Activated naive CD4-positive, alpha-beta T cell treated with Interleukin-2 at 50 U/mL for 16 hours (primary cell): ENCODE measurements at places on chromosomes 2 and 18.

- no peak for DNase-seq
These were observed 44.3 kb downstream of the CACNB4 start for GRCh38 chr2:152054593-152054992.

- no peak for DNase-seq
These were observed 179.4 kb downstream of the DOK6 start for GRCh38 chr18:69580107-69580506.

GRCh38 chr18:56161566-56162260 is 476.7 kb downstream of the TXNL1 start:
- no peak for DNase-seq

GRCh38 chr18:56296381-56296780 is 342.0 kb downstream of the TXNL1 start:
- no peak for DNase-seq

- DNase-seq, result no peak
These were observed at the start of gene B3GNT7 for GRCh38 chr2:231395188-231396057. B3GNT7 (plus strand) TSS chr2:231395710; CDS start chr2:231395804, 94 bp downstream.

- no peak for DNase-seq
These were observed 42.6 kb downstream of the RALBP1 start for GRCh38 chr18:9517869-9518268.

GRCh38 chr2:176872406-176872805 is 340.2 kb upstream of the HNRNPA3 start:
- DNase-seq, result no peak

GRCh38 chr2:516944-517343 is 160.3 kb downstream of the TMEM18 start:
- no peak for DNase-seq

GRCh38 chr18:9365406-9365805 is 30.8 kb downstream of the TWSG1 start:
- no peak for DNase-seq

- no peak for DNase-seq
These were observed 16.4 kb upstream of the KCNG3 start for GRCh38 chr2:42510191-42510590.

- no peak for DNase-seq
These were observed 37.0 kb upstream of the CLASP1 start for GRCh38 chr2:121686218-121686617.

DNA sequence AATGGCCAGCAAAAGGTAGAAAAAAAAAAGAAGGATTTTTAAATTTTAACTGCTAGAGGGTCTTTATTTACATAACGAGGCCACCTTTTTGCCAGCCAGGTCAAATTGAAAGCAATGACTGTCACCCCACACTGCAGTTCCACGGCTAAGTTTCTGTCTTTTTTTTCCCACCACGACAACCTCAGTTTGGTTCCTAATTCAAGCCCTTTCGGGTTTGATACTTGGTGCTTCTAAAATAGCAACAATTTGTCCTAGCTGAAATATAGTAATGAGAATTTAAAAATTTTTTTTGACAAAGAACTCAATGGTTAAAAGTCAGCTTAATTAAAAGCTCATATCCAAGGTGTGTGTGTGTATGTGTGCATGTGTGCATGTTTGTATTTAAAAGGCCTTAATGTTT is 16.4 kb upstream of the NMS start:
- no peak for DNase-seq

DNA sequence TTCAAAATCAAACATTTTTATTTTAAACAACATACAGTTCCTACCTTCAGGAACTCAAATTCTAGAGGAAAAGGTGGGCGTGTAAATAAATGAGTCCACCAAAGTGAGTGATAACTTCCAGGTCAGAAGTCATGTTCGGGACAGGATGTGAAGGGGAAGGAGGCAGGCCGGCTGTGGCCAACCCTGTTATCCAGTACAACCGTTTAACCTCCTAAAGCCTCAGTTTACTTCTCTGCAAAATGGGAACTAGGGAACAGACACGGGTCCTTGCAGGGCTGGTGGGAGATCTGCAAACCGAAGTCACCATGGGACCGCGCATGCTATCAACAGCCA is 373 bp downstream of the EIPR1 start:
- DNase-seq, result no peak

DNA sequence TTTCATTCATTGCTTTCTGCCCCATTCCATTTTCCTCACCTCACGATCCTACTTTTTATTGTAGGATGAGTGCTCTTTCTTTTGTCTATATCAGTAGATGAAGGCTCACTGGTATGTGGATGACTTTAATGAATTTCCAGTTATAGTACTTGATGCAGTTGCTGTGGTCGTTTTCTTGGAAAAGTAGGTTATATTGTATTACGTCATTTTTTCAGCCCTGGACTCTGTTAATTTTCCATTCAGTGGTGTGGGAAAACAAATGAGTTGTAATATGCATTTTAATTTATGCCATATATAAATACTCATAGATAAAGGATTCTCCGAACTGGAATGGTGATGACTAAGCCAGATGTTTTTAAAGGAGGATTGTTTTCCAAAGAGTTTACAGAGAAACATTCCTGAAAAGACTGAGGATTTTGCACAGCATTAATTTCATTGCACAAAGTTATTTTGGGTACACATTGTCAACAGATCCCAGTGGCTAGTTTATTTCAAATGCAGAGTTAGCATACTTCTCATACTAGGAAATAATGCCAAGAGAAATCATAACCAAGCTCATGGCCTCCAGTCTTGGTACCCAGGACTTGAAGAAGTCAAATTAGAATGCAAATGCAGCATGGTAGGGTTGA is 189.7 kb downstream of the PAX3 start:
- no peak for DNase-seq
